ENCODE measurements at places on chromosomes 4 and X. TPM values are rescaled to one million over a fixed set of nuclear protein-coding genes. Genes with fewer than 3 reads are reported as not detected.

Gene OTUD5
- 27.3 TPM for total RNA-seq

Gene NALF2
- total RNA-seq = not detected

Gene EDA
- total RNA-seq = 0.30 TPM

Gene POU3F4
- total RNA-seq = not detected

Gene EGF
- total RNA-seq = 4.9 TPM

Gene SLC2A9
- not detected for total RNA-seq

Gene KCNE5
- 0.86 TPM for total RNA-seq

Gene MAGEB10
- 0.10 TPM for total RNA-seq

Gene ELK1
- 51.0 TPM for total RNA-seq

Gene FAM47E
- total RNA-seq = not detected

Gene RTL9
- total RNA-seq = 0.02 TPM

Gene GSX2
- not detected for total RNA-seq

Gene CYLC1
- total RNA-seq = not detected

Gene ANTXR2
- total RNA-seq = 18.9 TPM

Gene TLR2
- total RNA-seq = 4.8 TPM

Gene SNCA
- total RNA-seq = 8.3 TPM

All from M059J (cell line).